Activated CD4-positive, alpha-beta T cell treated with anti-CD3 and anti-CD28 coated beads for 36 hours (primary cell): ENCODE measurements at places on chromosomes 3 and 15.

DNA sequence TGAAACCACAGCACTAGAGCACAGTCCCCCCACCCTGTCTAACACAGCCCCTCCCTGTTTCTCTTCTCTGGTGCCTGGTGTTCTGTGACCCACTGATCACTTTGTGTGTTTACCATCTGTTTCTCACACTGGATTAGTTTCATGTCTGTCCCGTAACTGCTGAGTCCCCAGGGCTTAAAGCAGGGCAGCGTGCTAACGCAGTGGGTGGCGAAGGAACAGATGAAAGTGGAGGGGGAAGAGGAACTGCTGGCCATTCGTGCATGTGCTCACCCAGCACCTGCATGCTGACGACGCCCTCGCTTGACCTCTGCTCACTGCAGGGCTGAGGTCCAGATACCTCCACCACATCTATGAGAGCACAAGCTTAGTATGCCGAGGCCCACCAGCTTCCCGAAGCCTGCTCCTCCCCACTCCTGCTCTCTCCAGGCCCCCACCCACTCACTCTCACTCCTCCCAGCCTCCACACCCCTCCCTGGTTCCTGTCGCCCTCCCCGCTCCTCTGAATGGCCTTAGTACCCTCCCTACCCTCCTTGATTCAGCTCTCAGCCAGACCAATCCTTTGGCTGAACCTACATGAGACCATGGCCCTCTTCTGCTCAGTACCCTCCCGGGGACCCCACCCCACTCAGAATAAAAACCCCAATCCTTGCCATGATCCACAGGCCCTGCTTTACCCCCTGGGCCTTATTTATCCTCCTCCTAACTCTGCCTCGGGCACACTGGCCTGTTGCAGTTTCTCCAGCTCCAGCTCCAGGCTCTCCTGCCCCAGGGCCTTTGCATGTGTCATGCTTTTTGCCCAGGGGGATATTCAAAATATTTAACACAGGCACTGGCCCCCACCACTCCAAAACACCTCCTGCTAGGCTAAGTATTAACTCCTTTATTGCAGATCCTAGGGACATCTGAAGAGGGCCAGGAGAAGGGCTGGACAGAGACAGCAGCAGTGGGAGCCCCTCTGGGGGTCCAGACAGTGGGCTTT, 15.1 kb upstream of the IQSEC1 start:
- DNase-seq, result no peak

DNA sequence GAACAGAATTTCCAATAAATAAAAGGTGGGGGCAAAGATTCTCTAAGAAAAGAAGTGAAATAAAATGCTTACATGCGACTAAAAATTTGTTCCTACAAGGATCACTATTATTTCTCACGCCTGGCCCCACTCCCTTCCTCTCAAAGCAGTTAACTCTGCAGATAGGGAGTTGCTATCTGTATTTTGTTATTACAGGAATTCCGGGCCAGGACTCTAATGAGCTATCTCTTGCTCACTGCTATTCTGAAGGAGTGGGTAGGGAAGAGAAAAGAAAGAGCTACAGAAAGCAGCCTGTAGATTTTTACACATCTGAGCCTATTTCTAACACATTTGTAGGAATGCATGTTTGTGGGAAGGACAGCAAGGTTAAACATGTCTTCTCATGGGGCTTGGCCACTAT, 140.4 kb downstream of the PCCB start:
- no peak for DNase-seq

- no peak for DNase-seq
Observed at GRCh38 chr3:52063026-52063723, 6.8 kb upstream of the DUSP7 start.

DNA sequence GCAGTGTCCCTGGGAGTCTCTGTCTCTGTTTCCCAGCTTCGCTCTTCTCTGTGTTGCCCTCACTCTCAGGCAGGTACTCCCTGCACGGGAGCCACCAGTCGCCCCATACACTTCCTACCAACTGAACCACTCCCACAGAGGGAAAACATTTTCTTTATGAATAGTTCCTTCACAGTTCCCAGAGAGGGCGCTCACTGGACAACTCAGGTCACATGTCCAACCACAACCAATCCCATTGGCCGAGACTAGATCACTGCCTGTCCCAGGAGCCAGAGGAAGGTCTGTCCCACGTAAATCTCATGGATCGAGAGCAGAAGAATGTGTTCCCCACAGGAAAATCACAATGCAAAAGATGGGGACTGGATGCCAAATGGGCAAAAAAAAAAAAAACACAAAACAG, 26.1 kb downstream of the GRK7 start:
- DNase-seq, result no peak

GRCh38 chr3:9214599-9214998, 34.8 kb downstream of the SRGAP3 start:
- no peak for DNase-seq

- no peak for DNase-seq
Observed at GRCh38 chr3:42980209-42980608, 1.1 kb downstream of the GASK1A start.

GRCh38 chr3:177606891-177607290, 409.6 kb upstream of the TBL1XR1 start:
- DNase-seq, result no peak

DNA sequence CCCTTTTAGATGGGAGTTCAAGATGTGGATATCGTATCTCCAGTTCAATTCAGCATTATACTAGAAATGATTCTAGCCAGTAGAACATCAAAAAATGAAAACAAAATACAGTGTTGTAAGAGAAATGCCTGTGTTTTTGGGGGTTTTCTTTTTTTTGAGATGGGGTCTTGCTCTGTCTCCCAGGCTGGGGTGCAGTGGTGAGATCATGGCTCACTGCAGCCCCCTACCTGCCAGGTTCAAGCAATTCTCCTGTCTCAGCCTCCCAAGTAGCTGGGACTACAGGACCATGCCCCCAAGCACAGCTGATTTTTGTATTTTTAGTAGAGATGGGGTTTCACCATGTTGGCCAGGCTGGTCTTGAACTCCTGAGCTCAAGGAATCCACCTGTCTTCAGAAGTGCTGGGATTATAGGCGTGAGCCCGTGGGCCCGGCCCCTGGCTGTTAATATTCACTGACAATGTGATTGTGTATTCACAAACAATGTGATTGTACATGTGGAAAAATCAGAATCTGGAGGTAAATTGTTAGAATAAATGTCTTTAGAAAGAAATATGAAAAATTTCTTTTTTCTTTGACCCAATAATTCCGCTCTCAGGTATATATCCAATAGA, 59.0 kb downstream of the ARIH1 start:
- DNase-seq, result peak; percentile 56

DNA sequence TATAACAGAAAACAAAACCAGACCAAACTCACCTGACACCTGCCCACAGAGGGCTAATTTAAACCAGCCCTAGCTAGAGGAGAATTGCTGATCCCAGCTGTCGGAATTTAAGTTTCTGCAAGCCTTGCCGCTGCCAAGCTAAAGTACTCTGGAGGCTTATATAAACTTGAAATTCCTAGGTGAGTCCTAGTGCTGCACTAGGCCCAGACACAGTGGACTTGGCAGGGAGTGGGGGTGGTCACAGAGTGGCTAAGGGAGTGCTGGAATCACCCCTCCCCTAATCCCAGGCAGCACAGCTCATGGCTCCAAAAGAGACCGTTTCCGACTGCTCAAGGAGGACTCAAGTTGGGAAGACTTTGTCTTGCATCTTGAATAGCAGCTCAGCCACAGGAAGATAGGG, 17.6 kb downstream of the TMCO5A start:
- DNase-seq, result no peak

DNA sequence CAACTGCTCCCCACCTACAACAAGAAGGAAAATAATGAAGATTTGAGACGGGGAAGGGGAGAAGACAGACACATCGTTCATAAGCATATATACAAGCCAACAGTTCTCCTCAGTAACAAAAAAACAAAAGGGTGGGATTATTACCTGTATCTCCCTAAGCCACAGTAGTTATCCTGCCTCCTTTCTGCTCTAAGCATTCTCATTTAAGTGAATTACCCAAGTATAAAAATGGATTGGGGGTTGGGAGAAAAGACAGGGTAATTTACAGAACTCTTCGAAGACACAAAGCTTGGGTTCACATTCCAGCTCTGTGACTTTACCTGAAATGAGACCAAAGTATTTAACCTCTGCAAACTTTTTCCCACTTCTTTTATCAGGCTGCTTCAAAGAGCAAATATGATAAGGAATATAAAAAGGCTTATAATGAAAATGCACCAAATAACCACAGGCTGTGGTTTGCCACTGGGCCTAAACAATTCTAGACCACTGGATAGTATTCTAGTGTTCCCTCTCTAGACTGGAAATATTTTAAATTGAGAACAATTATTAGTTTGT, 64.4 kb downstream of the UACA start:
- DNase-seq, result no peak

- DNase-seq, result no peak
Observed at GRCh38 chr3:78697426-78697825, 1070.4 kb downstream of the ROBO1 start.

DNA sequence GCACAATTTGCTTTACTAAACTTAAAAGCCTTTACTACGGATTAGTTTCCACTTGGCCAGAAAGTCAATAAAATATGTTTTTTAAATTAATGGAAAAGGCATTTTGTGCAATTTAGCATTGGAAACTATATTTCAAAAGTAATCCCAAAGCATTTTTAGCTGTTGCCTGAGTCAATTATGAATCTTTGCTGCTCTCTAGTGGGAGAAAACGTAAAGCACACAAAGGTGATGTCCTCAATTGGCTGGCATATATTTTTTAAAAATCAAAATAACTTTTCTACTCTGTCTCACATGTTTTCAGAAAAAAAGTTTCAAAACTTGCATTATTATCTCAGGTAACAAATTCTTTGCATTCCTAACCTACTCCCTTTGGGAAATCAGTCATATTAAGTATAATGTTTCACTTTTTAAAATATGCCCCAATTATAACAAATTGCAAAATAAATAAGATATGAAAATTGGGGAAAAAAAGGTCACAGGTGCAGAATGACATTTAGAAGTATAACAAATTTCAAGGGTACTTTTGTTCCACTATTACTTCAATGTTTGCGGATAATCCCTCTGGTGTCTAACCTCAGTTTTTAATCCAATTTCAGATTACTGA, 47.2 kb upstream of the TEX55 start:
- DNase-seq, result no peak

- no peak for DNase-seq
Observed at GRCh38 chr3:97712919-97713318, 51.6 kb upstream of the ARL6 start.

- DNase-seq, result no peak
Observed at GRCh38 chr3:48982016-48982415, 8.0 kb upstream of the P4HTM start.

- no peak for DNase-seq
Observed at GRCh38 chr15:93268066-93268465, 179.1 kb upstream of the RGMA start.

- no peak for DNase-seq
Observed at GRCh38 chr15:78054518-78054917, 23.0 kb downstream of the TBC1D2B start.

- no peak for DNase-seq
Observed at GRCh38 chr3:76015496-76015895, 230.1 kb upstream of the ZNF717 start.

DNA sequence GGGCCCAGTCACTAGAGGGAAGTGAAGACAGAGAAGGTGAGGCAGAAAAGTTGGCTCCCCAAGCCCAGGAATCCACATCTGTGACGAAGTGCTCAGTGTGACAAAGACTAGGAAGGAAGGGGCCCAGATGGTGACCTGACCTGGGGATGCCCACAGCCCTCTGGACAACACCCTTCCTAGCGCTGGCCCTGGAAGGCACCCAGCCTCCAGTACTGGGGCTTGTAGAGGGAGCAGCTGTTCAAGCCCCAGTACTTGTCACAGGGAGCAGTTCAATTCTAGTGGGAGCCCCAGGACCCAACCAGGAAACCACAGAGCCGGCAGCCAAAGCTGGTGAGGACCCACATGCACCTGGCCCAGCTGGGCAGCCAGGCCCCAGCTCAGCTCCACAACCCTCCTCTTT, 190.8 kb downstream of the XXYLT1 start:
- no peak for DNase-seq

DNA sequence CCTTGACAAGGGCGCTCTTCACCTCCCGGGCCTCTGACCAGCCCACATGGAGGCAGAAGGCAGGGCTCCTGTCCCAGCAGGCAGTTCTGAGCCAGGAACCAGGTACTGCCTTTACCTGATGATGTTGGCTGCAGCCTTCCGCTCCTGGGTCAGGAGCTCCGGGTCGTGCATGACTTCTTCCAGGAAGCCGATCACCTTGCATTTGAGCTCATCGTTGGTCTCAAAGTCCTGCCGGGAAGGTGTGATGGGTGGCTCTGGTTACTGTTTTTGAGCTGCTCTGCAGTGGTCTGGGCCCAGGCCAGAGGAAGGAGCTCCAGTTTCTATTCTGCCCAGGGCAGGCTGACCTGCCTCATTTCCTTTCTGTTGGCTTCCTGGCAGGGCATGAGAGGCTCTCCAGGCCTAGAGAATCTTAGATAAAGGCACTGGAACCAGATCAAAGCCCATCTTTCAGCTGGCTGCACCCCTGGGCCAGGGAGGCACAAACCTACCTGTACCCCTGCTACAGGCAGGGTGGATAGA, 53.2 kb upstream of the CTSH start:
- no peak for DNase-seq

DNA sequence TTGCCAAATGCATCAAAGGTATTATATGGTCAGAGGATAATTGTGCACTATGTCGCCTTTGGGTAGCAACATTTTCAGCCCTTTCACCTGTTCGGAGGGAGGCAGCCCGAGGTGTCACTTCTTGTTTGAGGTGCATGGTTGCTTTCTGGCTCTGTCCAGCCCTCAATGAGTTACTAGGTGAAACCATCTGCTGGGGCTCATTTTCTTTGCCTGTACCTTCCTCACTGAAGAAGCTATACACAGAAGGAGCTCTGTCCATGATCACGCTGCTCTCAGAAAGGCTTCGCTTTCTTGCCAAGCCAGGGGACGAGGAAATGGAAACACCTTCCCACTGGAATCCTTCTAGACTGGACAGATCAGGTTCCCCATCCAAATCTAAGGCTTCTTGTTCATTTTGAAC, 42.7 kb downstream of the ZNF106 start:
- DNase-seq, result no peak

GRCh38 chr3:47601281-47601680, 22.6 kb upstream of the CSPG5 start:
- DNase-seq, result no peak

GRCh38 chr3:31880020-31880419, 101.0 kb downstream of the OSBPL10 start:
- no peak for DNase-seq

- no peak for DNase-seq
Observed at GRCh38 chr3:13135811-13136321, 62.6 kb upstream of the IQSEC1 start.

- no peak for DNase-seq
Observed at GRCh38 chr15:92468991-92469390, 75.3 kb downstream of the ST8SIA2 start.
